ENCODE measurements at places on chromosomes 3 and 15.

- no peak for DNase-seq
Observed at GRCh38 chr15:42182328-42182886, 25.7 kb downstream of the VPS39 start.

DNA sequence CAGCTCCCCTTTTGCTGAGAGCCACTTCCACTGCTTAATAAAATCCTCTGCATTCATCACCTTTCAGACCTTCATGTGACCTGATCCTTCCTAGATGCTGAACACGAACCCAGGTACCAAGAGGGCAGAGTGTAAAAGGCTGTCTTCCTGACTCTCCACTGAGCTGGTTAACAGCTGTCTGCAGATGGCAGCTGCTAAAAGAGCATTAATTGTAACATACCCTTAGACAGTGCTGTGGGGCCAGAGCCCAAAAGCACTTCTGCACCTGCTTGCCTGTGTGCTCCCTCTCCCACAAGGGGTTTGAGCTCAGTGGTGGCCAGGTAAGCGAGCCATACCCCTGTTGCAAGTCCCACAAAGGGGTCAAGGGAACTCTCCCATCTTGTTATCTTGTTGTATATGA, 187.3 kb downstream of the UBE2E2 start:
- DNase-seq: no peak

GRCh38 chr3:62493109-62493801, 119.9 kb upstream of the FEZF2 start:
- DNase-seq: no peak

- DNase-seq: no peak
Observed at GRCh38 chr15:96047255-96047931, 283.1 kb upstream of the NR2F2 start.

DNA sequence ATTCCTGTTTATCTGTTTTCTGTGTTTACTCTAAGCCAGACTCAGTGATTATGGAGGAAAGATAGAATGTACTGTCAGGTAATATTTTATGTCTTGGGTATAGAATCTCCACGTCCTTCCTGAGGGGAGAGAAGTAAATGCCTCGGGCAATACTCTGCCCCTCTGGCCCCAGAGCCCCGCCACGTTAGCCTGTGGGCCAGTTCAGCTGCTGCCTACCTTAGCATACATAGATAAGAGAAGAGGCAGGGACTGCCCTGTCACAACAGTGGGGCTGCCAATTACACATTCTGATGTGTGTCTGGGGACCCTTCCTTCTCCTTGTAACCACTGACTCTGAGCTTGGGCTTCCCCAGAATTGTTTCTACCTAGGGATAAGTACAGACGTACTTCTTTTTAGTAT, 347.7 kb upstream of the ATP11B start:
- DNase-seq: no peak

GRCh38 chr3:141255846-141256261, 24.2 kb downstream of the PXYLP1 start:
- DNase-seq: no peak

DNA sequence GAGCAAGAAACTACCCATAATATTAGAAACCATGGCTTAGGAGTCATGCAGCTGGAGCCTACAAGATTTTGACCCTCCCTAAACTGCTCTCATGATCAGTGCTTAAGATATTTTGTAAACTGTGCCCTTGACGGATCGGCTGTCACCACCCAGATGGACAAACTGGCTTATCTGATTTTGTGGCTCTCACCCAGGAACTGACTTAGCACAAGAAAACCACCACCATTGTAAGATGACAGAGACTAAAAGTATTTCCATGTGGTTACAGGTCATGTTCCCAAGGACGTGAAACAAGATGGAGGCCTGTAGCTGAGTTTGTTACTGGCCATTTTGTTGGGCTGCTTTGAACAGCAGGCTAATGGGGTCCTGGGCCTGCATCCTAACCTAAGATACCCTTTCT, 940.9 kb downstream of the OTOL1 start:
- no peak for DNase-seq

- DNase-seq: no peak
Observed at GRCh38 chr3:169695031-169695430, 31.5 kb upstream of the MECOM start.

DNA sequence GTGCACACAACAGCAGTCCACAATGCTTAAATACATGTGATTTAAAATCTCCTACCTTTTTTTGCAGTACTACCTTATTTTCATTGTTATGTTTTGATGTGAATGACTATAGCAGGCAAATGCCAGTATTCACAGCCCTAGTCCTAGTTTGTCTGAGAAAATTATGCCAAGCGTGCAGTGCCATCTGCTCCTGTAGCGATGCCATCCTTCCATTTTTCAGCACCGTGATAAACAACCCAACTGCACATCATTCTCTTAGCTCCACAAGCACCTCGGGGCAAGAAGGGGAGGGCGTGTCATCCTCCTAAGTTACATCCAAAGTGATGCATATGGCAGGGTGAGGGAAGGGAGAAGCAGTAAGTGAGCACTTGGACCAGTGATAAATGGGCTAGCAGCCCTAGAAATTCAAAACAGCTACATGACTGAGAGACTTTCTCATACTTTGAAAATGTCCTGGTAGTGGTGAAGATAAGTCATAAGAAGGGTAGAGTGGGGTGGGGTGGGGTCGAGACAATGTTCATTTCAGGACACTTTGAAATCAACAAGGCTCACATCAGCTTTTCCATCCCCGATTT, 198.8 kb downstream of the LSAMP start:
- no peak for DNase-seq

- DNase-seq: no peak
Observed at GRCh38 chr15:57036352-57036751, 117.9 kb downstream of the TCF12 start.
